ENCODE measurements at places on chromosomes 11 and 22.

GRCh38 chr11:66840317-66841091 lies 2.7 kb upstream of the RCE1 start:
- no peak for DNase-seq

GRCh38 chr11:34351051-34351450 lies 6.8 kb downstream of the ABTB2 start:
- no peak for DNase-seq

DNA sequence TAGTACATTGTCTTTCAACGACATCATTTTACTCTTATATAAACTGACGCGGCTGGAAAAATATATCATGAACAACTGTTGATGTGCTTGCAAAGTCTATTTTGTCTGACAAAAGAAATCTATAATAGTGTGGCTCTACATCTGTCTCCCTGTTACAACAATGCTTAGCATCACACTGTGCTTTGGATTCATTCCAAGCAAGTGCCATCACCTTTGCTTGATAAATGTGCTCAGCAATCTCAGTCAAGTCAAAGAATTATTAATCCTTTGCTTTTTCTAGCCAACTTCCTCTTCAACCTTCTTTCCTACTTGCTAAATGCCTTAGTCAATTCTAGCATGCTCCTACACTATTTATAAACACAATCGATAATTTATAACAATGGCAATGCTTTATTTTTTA lies 140.5 kb downstream of the FCHSD2 start:
- no peak for DNase-seq

DNA sequence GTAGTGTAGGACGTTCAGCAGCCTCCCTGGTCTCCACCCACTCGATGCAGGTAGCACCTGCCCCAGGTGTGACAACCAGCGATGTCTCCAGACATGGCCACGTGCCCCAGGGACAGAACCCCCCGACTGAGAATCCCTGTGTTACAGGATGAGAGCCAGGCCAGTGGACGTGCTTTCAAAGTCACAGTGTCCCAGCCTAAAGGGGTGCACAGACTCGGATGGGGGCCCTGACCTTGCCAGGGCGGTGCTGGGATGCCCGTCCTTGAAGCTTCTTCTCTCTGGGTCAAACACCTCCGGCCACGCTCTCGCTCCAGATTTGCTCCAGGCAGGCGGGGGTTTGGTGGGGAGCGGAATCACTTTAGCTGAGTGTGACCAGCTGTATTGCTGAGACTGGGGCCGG lies 23.3 kb upstream of the GAL start:
- DNase-seq = no peak

GRCh38 chr11:36455658-36456111 lies 54.4 kb downstream of the TRAF6 start:
- DNase-seq = no peak

- no peak for DNase-seq
These were observed 8.9 kb downstream of the TTC28 start for GRCh38 chr22:28670756-28671155.

GRCh38 chr11:118620529-118621070 lies 13.2 kb downstream of the PHLDB1 start:
- no peak for DNase-seq

- no peak for DNase-seq
These were observed 580 bp downstream of the ILK start for GRCh38 chr11:6604081-6604626.

DNA sequence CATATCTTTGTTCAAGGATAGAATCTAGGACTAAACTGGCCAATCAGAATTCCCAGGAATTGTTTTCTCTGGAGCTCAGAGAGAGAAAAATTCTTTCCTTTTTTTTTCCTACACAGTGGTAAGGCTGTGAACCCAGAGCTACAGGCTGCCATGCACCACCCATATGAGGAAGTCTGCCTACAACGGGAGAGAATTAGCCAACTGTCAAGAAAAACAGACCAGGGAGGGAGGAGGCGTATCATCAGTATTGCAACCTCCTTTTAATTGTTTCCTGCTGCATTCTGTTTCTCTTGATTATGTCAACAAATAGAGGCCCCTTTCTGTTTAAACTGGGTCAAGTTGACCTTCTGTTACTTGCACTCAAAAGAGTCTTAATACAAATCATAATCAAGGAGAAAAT lies 176.5 kb upstream of the UBASH3B start:
- no peak for DNase-seq

GRCh38 chr11:57567515-57568329 lies at the start of gene UBE2L6:
Gene UBE2L6 (minus strand): TSS chr11:57567672. CDS start chr11:57567611, 61 bp downstream.
- DNase-seq = peak; percentile 63

- peak; percentile 98 for DNase-seq
These were observed 16.4 kb upstream of the WDR74 start for GRCh38 chr11:62855571-62856332.

DNA sequence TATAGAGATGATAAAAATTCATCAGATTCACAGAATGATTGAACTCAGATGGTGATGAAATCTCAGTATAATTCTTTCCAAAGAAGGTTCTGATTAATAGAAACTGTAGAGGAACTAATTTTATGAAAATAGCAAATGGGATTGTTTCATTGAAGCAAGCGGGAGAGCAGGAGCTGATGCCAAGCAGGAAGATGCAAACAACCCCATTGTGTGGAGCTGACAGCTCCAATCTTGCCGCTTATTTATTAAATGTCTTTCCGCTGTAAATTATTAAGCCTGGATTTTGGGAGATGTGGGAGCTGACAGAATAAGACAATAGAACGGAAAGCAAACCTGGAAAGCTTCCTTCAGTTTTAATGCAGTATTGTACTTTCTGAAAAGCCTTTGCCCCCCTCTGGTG lies 6.0 kb upstream of the TMEM218 start:
- no peak for DNase-seq
